ENCODE measurements at places on chromosomes 11 and 22.

- DNase-seq, result no peak
Observed at GRCh38 chr11:68523743-68524142, 63.2 kb downstream of the PPP6R3 start.

DNA sequence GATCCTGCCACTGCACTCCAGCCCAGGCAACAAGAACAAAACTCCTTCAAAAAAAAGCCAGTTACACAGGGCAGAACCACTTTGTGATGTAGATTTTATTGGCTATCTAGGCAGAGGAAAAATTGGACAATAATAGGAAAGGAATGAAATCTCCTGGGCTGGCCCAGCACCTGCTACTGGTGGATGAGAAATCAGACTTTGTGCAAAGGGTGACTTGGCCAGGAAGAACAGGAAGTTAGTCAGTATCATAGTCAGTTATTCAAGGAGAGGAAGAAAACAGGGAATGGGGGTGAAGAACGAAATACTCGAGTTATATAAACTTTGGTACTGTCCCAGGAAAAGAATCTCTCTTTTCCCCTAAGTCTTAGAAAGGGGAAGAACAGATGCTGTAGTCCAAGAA is 11.0 kb upstream of the SPTBN2 start:
- DNase-seq, result peak; percentile 14

- DNase-seq, result no peak
Observed at GRCh38 chr22:34702279-34702678, 363.7 kb upstream of the ISX start.

DNA sequence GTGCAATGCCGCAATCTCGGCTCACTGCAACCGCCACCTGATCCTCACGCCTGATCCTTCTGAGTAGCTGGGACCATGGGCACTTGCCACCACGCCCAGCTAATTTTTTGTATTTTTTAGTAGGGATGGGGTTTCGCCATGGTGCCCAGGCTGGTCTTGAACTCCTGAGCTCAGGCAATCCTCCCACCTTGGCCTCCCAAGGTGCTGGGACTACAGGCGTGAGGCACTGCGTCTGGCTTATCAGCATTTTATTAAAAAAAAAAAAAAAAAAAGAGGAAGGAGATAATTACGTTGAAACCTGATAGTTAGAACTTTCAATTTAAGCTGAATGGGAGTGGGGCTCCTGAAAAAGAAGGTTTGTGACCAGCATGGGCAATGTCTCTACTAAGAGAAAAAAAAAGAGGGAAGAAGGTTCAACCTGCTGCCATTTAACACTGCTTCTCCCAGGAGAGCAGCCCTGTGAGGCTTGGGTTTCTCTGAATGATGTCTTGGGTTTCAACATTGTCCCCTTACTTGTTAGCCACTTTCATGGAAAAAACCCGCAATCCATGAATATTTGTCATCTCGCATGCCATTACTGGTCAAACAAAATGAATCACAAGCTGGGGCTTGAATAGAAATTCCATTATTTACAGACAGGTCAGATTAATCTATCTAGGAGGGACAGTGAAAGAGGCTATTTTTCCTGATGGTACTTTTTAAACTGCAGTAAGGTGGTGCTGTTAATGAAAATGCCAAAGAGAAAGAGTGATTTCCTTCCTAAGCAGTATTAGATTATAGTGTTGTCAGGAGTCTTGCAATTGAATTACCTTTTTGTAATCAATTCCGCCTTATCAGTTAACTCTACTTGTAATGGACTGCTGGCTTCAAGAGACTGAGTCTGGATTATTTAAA is 72.5 kb downstream of the PACS1 start:
- DNase-seq, result peak; percentile 47

GRCh38 chr11:126791446-126791845 is 209.1 kb downstream of the KIRREL3 start:
- DNase-seq, result no peak

DNA sequence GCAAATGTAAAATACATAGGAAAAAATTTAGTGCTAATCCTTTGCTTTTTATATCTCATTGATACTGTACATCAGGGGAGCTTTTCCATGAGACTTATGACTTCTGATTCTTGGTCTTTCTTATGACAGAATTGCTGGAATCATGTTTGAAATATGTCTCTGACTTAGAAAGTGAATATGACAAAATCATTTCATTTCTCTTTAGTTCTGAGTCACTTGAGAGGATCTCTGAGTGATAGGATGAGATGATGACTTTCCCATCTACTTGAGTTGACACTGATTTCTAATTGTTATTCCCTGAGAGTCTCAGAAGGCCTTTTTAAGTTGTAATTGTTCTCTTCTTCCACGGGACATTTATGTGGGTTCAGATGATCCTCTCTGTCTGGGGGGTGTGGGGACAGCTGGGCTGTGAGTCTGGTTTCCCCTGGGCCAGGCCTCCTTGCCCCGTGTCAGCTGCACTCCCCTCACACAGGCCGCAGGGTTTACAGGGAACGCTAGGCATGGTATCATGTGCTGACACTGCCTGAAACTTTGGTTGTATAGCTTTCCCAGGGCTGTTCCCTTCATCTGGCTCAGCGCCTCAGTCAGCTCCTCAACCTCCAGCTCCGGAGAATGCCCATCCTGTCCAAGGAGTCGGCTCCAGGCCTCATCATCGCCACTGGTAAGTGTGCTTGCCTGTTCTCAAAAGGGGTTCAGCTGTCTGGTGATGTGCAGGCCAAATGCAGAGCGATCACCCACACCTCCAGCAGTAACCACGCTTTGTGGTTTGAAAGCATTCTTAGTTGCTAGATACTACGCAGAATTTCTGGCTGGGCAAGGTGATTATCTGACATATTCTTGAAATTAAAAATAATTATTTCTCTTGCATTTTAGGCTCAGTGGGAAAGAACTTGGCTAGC is 69.5 kb upstream of the SORL1-AS1 start:
- no peak for DNase-seq

- peak; percentile 7 for DNase-seq
Observed at GRCh38 chr11:84420271-84420670, 1134.1 kb upstream of the CCDC90B start.

- DNase-seq, result no peak
Observed at GRCh38 chr11:96339706-96340554, 3.1 kb downstream of the MAML2 start.

Data from brain microvascular endothelial cell (primary cell).